Stimulated activated CD4-positive, alpha-beta T cell treated with anti-CD3 and anti-CD28 coated beads, Interleukin-15, amount 100 ng/mL, for 48 hours (primary cell): ENCODE measurements at places on chromosomes 1 and 21.

DNA sequence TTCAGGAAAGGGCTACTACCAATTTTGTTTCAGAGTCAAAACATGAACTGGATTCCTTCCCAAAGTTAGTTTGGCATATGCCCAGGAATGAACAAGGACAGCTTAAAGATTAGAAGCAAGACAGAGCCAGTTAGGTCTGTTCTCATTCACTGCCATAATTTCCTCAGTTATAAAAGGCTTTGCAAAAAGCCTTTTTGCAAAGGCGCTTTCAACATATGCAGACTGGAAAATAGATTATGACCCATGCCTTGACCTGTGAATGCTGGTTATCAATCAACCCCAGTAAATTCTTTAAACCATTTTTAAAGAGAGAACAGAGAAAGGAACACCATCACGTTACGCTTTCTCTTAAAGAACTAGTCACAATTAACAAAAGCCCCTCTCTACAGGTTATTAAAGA, 1.7 kb upstream of the FRRS1 start:
- no peak for DNase-seq

- no peak for DNase-seq
These were observed 13.6 kb downstream of the PPFIA4 start for GRCh38 chr1:203039609-203040512.

DNA sequence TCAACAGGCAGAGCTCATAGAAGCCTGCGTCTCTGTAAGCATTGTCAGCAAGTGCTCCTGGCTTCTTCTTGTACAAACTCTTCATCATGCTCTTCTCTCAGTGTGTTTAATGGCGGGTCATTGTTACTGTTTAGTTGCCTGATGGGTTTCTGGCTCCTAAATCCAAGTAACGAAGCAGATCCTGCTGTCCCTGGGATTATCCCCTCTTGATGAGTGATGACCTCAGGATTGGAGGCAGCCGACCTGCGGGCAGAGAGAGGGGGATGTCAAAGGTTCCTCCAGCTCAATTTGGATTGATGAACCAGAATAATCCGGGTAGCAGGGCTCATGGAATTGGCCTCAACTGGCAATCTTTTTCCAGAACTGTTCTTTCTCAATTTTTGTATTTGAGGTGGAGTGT, 66.1 kb upstream of the BARHL2 start:
- no peak for DNase-seq

GRCh38 chr1:244053831-244054230, 2.7 kb downstream of the ZBTB18 start:
- DNase-seq = no peak

GRCh38 chr1:24289937-24290595, 29.1 kb upstream of the GRHL3 start:
- no peak for DNase-seq

GRCh38 chr1:235702412-235702811, 52.8 kb upstream of the GNG4 start:
- no peak for DNase-seq

DNA sequence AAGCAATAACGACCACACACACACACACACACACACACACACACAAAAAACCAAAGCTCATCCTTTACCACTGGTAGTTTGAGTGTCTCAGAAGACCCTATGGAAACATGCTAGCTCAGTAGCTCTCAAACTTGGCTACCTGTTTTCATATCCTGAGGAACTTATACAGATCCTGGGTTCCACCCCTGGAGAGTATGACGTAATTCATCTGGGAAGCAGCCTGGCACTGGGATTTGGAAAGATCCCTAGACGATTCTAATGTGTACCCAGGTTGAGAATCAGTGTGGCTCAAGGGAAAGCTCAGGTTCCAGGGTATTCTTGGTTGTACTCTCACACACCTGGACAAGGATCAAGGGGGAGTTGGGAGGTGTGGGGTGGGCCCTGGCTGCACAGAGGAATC, 85.9 kb downstream of the SELENOF start:
- DNase-seq = no peak

DNA sequence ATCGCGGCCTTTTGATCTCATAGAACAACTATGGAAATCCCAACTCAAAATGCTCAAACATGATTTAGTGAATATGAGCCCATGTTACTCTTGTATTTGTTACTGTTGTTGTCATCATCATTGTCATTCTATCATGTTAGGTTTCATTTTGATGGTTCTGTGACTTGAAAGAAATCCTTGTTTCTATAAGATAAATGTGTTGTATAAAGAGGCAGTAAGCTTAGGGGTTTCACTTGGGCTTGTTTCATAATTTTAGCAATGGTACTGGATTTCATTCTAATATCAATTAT, 15.3 kb upstream of the GBP5 start:
- no peak for DNase-seq

- DNase-seq = no peak
These were observed 71.8 kb downstream of the PBX1 start for GRCh38 chr1:164630626-164631396.

DNA sequence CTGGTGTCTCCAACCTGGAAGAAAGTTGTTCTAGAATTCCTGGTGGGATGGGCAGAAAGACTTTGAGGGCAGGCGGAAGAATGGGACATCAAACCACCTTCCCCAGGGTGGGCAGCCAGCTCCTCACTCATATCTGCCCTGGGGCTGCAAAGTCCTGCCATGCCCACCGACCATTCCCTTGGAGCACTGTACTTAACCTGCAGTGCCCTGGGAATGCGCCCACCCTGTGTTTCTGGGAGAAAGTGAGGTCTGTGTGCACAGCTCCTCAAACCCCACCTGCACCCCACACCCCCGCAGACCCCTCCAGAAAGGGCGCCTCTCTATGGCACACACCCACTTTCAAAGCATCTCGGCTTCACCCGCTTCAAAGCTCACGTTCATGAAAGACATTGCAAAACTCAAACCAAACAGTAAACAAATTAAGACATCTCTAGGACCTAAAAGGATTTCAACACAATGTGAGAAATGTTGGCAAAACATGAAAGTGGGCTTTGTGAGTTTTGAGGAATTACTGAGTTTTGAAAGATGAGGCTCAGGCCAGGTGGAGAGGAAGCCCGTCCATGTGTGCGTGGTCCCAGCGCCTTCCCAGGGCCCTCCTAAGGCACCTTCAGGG, 25.1 kb downstream of the KRTAP10-1 start:
- DNase-seq = no peak

DNA sequence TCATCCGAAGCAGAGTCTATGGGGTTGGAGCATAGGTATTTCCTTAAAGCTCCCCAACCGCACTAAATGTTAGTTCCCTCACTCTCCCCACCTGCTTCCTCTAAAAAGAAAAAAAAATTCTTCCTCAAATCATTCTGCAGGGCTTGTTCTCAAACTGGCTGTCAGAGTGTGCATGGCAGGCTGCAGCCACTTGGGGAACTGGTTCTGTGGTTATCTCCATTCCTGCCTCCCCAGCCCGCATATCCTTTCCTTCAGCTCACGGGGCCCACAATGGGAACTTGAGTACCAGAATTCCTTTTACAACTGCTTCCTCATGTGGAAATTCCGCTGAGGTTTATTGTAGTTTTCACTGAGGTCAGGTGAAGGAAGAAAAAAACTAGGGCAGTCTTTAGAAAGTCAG, 159.2 kb downstream of the PIGK start:
- no peak for DNase-seq

- no peak for DNase-seq
These were observed 76.1 kb upstream of the IRF2BP2 start for GRCh38 chr1:234686035-234686434.

- DNase-seq = no peak
These were observed 21.2 kb downstream of the KIAA2013 start for GRCh38 chr1:11904978-11905377.

DNA sequence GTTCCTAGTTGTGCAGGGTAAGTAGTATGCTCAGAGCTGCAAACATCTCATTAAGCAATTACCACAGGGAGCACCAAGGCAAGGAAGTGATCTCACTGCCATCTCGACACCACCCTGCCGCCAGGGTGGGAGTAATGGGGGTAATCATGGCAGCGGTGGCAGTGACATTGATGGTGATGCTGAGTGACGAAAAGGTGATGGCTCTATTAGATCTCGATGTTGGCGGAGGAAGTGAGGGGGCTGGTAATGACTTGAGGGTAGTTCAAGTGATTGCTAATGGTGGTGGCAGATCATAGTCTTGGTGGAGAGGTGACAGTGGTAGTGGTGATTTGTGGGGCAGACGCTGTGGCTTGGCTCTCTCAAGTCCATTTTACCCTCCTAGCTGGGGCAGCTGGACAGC, 25.4 kb upstream of the TENT5B start:
- DNase-seq = no peak

- DNase-seq = no peak
These were observed 468.7 kb upstream of the B3GALT2 start for GRCh38 chr1:193654951-193655735.

DNA sequence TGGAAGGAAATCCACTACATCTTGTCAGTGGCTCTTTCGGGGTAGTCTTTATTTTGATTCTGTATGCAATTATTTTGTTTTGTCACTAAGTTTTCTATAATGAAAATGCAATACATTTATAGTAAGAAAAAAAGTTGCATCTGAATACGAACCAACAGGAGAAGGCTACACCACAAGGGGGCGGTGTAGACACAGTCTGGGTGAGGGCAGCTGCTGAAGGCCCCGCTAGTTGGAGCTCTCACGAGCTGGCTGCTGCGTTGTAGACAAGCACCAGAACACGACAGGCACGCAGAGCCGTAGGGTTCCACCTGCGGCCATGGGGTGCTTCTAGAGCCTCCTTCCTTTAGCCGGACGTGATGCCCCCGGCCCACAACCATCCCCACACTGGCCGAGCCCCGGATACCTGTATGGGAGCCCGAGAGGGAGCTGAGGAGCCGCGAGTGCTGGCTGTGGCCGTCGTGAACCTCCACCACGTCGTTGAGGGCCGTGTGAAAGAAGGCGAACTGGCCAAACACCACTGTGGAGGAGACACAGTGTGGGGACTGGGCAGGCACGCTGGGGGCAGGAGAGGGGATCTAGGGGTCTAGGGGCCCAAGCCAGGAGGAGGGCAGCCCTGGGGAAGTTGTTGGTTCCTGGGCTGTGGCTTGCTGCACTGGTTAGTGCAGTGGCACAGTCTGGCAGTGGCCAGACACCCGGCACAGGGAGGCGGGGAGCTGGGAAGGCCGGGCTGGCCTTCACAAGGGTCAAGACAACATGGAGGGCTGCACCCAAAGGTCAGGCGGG, 160.8 kb downstream of the ZSCAN20 start:
- peak; percentile 79 for DNase-seq

DNA sequence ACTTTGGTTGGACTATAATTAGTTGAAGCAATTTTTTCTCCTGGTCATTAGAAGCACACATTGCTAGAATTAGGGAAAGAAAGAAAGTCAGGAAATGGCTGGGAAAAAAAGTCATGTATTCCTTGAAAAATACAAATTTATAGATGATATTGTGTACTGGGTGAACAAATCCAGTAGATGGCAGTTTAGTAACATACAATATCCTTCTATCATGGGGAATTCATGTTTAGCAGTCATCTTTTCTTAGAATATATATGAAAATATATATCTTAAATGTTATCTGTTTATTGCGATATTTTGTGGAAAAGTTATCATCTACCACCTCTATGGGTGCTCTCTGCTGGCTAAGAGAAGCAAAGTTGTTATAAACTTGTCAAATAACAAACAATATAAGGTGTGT, 13.1 kb upstream of the ZRANB2 start:
- DNase-seq = no peak

GRCh38 chr21:28111151-28111619, 881.5 kb downstream of the LTN1 start:
- no peak for DNase-seq

DNA sequence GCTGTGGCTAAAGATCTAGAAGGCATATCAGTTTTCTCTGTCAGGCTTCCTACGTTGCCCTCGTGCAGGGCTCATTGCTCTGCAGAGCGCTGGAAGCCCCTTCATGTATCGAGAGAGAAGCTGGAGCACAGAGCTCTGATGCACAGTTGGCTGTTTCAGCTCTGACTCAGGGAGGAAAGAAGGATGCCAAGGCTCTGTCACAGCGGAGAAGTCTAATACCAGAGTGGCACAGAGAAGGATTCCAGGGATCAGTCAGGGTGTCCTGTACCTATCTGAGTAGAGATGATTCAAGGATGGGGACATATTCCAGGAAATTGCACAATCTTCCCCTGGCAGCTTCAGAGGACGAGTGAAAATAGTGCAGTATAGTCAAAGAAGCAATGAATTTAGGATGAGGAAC, 179.2 kb upstream of the FMN2 start:
- DNase-seq = no peak

- DNase-seq = peak; percentile 19
These were observed 18.3 kb upstream of the ARID1A start for GRCh38 chr1:26677306-26678115.

DNA sequence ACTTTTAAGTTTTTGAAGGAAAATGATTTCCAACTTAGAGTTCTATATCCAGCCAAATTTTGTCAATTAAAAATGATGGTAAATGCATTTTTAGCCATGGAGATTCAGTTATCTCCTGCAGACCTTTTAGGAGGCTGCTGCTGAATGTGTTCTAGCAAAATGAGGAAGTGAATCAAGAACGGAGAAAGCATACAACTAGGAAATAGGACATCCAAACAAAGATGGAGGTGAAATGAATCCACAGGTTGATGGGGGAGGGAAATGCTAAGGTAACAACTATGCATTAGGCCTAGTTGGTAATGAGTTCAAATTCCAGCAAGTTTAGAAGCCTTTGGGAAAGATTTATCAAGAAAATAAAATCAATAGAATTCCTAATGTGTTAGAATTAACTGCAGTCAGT, 80.5 kb downstream of the FNBP1L start:
- no peak for DNase-seq

DNA sequence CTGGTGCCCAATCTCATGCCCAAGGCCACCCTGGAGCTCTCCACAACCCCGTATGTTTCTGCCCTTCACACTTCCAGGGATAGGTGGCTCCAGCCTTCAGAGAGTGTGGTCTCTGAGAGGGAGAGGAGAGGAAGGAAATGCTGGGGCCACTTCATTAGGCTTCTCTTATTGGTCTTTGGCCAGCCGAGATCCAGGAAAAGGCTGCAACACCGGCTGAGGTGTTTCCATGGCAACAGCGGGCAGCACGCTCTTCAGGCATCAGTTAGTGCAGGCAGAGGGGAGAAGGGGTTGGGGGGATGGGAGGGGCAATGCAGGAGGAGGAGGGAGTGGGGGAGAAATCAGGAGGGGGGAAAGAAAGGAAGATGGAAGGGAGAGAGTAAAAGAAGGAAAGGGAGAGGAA, 275.1 kb upstream of the GJB5 start:
- DNase-seq = no peak

- DNase-seq = no peak
These were observed 47.8 kb downstream of the UMODL1 start for GRCh38 chr21:42118901-42119300.

GRCh38 chr1:102799496-102799895, 308.8 kb downstream of the COL11A1 start:
- no peak for DNase-seq
